Calu3 (cell line): ENCODE measurements at places on chromosomes 13 and 19. TPM values are rescaled to one million over a fixed set of nuclear protein-coding genes. Genes with fewer than 3 reads are reported as not detected.

DNA sequence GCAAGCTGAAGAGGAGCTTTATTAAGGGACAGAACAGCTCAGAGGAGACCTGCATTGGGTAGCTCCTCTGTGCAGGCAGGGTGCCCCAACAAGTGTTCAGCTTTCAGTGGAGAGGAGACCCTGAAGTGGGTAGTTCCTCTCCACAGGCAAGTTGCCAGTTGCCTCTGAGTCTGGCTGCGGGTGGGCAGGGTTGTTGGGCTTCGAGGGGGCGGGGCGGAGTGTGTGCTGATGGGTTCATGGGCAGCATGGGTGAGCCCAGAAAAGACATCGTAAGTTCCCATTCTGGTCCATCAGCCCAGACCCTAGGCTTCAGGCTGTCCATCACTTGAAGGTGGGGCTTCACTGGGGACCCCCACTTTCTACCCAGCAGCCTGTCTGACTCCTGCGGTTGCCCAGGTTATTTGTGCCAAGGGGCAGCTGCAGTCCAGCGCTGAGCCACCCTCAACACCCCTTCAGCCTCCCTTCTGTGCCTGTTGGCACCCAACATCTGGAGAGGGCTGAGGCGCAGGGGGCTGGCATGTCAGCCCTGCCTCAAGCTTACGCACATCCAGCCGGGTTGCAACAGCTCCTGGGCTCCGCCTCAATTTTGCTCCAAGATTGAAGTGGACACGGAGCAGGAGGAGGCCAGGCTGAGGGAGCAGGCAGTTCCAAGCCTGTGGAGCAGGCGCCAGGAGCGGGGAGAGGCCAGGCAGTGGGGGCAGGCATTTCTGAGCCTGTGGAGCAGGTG lies 350.5 kb upstream of the PCDH20 start:
- no peak for DNase-seq

DNA sequence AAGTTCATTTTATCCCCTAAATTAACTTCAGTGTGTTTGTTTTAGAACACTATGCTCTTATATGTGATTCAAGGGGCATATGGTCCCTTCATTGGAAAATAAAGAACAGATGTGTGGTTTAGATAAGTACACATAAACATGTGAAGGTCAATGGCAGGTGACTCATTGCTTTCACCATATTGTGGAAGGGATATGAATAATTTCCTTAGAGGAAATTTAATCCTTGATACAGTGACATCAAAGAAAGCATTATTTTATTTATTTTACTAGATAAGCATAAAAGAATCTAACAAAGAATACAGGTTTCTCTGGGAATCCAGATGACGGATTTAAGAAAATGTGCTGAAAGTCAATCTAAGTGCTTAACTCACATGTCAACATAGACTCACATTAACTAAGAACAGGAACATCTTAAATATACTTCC lies 373.5 kb downstream of the KCTD12 start:
- DNase-seq: no peak

GRCh38 chr19:33273065-33273736 lies 29.1 kb downstream of the CEBPA start:
- DNase-seq: no peak

DNA sequence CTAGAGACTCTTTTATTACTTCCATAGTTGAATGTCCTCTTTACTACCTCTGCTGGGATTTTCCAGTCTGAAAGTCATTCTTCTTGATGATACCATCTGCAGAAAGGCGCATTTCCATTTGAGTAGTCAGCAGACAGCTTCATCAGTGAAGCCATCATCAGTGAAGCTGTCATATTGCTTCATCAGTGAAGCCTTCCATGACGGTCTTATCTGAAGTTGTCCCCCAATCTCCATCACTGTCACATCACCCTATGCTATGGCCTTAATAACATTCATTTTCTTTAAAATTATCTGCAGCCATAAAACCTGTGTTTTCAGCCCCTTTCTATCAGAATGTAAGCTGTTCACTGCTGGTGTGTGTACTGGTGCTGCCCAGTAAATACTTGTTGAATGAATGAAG lies 151.6 kb downstream of the B3GLCT start:
- DNase-seq: no peak

DNA sequence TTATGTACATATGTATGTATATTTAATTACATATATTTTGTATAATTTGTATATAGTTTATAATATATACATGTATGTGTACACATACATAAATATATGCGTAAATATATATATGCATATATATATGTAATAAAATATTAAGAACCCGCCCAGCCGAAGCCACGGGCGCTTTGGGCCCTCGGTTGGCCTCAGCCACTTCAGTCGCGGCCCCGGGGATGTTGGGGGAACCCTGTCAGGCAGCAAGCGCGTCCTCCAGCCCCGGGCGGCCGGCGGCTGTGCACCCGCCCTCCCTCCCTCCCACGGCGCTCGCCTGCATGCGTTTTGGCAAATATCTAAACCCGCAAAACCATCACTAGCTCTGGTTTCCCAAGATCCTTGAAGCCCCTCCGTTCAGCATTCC lies 7.9 kb upstream of the ZNF606 start:
- DNase-seq: no peak

GRCh38 chr19:1933244-1933643 lies 7.7 kb upstream of the CSNK1G2 start:
- DNase-seq: no peak

DNA sequence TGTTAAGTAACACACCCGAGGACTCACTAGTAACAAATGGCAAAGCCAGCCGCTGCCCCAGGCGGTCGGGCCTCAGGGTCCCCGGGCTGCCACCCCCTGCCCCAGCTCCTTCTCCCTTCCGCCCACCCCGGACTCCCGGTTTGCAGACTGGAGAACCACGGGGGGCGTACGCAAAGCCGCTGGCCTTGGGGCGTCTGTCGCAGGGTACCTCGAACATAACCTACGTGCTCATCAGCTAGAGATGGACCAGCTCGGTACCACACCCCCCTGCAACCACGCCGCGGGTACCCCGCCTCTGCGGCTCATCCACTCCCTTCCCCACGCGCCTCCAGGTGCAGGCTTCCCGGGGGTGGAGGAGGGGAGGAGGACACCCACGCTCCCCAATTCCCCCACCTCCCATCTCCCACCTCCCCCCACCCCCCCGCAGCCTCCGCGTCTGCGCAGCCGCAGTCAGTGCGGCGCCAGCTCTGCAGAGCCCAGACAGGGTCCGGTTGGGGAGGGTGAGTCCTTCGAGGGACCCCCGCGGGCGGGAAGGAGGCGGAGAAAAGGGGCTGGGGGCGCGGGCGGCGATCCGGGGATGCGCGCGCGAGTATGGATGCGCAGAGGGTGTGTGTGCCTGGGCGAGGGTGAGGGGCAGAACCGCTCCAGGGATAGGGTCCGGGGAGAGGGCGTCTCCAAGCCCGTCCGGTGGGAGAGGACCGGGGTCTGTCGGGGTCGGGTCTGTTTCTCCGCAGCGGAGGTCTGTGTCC lies at the start of gene SMIM17:
TSS of gene SMIM17 (plus strand) at position 449 of the 749 bp plus-strand sequence. CDS start 2,509 bp downstream, outside the sequence.
- DNase-seq: no peak

The SERPINE3 gene
- not detected in 2 replicates for total RNA-seq

The APOE gene
- 1.1 and 4.1 TPM in 2 replicates for total RNA-seq

The ZNF83 gene
- 5.3 and 9.5 TPM in 2 replicates for total RNA-seq
